ENCODE measurements at places on chromosomes 3 and 15.

GRCh38 chr3:187685948-187686347 is 15.8 kb upstream of the SST start:
- no peak for DNase-seq

- DNase-seq = no peak
Measured at GRCh38 chr3:16174389-16174788, at the start of gene GALNT15. GALNT15 (plus strand) TSS chr3:16174680; CDS start chr3:16175152, 472 bp downstream.

DNA sequence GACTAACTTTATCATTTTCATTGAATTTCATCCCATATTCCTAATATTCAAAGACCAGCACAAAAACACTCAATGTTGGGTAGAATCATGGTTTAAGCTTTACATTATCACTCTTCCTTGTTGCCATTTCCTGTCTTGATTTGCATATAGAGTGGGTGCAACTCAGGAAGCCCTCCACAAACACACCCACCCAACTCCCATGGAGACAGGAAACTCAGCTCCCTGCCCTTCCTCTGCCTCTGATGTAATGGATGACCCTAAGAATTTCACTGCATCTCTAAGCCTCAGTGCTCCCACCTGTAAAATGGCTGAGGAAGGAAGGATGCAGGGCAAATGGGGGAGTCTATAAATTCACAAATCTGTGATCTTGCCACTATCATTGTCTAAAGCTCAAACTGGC is 98.1 kb upstream of the BFSP2 start:
- DNase-seq = no peak

DNA sequence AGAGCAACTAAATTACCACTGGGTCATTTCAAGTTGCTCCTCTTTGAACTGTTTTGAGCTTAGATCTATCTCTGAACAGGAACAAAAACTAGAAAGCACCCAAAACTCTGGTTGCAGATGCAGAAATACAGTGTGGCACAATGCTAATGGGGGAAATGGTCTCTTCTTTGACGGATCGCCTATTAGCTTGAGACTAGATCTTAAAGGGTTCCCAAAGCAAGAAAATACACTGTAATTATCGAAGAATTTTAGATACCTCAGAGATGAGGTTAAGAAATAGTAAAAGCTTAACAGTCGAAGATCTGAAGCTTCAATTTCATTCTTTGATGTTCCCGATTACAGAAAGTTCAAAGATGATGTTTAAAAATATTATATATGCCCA is 818 bp downstream of the PPP1R2 start:
- no peak for DNase-seq

- DNase-seq = no peak
Measured at GRCh38 chr3:963255-963654, 129.6 kb upstream of the CNTN6 start.

GRCh38 chr3:190024912-190025311 is 95.8 kb downstream of the P3H2 start:
- DNase-seq = no peak

DNA sequence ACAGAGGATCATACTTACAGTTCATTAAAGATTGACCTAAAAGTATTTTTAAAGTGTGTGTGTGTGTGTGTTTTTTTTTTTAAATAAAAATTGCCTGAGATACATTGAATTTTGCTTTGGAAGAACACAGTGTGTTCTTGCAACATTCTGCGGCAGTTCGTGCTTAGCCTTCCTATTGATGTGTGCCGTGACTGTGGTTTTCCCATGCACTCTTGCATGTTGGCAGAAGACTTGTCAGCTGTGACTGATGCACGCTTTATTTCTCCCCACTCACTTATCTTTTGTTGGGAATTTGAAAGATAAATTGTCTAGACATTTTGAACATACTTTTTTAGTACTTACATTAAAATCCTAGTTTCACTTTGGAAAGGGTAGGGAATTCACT is 136.3 kb upstream of the LRRFIP2 start:
- DNase-seq = no peak

GRCh38 chr3:17632401-17633100 is 109.9 kb downstream of the TBC1D5 start:
- no peak for DNase-seq

DNA sequence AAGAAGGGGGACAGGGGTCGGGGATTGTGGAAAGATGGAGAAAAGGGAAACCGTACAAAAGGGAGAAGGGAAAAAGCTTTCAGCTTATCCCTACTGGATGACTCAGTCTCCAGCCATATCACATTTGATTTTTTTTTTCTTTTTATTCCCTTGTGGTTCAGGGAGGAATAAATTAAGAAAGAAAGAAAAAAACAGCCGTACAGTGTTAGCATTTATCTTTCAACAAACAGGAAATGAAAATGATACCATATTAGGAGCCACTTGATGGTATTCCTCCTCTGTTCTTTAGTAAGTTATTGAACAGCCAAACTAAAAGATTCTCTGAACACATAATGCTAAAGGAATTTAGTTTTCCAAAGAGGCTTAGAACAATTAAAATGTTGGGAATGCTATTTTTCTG is 594.4 kb downstream of the FOXP1 start:
- no peak for DNase-seq

DNA sequence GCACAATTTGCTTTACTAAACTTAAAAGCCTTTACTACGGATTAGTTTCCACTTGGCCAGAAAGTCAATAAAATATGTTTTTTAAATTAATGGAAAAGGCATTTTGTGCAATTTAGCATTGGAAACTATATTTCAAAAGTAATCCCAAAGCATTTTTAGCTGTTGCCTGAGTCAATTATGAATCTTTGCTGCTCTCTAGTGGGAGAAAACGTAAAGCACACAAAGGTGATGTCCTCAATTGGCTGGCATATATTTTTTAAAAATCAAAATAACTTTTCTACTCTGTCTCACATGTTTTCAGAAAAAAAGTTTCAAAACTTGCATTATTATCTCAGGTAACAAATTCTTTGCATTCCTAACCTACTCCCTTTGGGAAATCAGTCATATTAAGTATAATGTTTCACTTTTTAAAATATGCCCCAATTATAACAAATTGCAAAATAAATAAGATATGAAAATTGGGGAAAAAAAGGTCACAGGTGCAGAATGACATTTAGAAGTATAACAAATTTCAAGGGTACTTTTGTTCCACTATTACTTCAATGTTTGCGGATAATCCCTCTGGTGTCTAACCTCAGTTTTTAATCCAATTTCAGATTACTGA is 47.2 kb upstream of the TEX55 start:
- peak; percentile 10 for DNase-seq

- peak; percentile 10 for DNase-seq
Measured at GRCh38 chr15:69718916-69719315, 266.3 kb downstream of the RPLP1 start.

DNA sequence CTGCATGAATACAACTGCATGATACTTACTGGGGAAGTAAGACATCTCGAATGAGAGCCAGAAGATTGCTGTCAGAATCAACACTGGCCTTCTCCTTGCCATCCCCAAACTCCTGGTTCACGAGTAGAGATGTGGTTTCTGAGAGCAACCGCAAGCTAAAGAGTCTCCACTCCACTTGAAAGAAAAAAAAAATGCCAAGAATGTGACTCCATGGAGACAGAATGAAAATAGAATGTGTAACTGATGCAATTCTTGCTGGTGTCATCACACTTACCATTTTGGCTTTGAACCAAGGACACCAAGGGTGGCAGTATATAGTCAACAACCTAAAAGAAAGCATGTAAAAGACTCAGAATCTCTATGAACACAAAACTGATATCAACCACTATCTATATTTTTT is 280.4 kb downstream of the ULK4 start:
- no peak for DNase-seq

- no peak for DNase-seq
Measured at GRCh38 chr15:35439291-35439690, 106.7 kb downstream of the DPH6 start.

- DNase-seq = peak; percentile 48
Measured at GRCh38 chr15:62847900-62848489, 194.6 kb upstream of the TPM1 start.

DNA sequence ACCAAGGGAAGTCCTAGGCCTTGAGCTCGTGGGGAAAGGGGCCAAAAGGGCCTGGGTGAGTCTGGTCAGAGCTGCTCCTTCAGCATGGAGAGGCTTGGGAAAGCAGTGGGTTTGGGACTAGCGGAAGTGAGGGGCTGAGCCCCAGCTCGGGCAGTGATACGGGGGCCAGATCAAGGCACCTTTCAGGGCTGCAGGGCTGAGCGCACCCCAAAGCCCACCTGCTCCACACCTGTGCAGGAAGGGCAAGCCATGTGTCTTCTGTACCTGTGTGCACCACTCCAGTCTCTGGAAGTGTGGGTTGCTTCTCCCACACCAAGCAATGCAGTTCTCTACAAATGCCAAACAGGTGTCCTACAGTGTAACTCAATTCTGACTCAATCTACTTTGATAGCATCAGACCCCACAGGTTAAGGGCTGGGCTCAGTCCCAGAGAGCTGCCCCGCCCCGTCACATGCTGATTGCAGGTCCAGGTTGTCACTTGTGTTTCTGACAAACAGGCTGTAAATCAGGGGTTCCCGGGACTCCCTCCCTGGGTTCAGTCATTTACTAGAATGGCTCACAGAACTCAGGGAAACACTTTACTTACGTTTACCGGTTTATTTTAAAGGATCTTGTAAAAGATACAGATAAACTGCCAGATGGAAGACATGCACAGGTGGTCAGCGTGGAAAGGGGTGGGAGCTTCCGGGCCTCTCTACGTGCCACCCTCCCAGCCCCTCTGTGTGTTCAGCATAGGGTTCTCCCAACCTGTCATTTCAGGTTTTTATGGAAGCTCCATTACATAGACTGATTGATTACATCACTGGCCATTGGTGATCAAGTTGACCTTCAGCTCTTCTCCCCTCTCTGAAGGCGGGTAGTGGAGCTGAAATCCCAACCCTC is 28.8 kb upstream of the KLF13 start:
- no peak for DNase-seq

DNA sequence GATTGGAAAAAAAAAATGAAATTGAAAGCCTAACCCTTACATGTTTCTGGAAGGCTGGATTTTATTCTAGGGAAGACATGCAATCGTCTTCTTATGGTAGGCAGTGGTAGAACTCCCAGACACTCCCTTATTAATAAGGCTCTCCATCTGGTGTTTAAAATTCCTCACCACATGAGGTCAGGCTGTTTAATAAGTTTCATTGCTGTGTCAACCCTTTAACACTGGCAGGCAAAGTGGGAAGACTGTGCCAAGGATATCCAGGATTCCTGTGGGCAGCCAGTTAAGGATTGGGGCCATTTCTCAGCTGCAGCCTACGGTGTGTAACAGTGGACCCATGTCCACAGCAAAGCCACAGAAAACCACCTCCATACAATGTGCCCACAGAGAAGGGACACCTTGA is 225.5 kb upstream of the CHRM5 start:
- no peak for DNase-seq

- DNase-seq = no peak
Measured at GRCh38 chr3:136255672-136256406, 5.7 kb downstream of the PCCB start.

DNA sequence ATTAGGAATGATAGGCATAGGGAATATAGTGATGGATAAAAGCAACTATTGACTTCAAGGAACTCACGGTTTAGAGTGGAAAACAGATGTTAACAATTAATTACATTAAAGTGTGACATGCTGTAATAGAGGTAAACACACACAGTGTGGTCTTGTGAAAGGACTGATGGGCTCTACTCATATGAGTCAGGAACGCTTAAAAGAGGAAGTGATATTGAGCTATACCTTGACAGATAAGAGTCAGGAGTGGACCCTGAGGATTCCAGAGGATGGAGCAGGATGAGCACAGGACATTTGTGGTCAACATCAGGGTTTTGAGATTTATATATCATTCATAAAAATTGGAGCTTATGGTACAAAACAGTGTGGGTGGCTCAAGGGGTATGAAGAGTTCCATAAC is 11.0 kb downstream of the EXOG start:
- no peak for DNase-seq

- DNase-seq = no peak
Measured at GRCh38 chr15:25345943-25346342, 92.9 kb downstream of the UBE3A start.

GRCh38 chr3:33439546-33440327 is 468 bp downstream of the UBP1 start:
- DNase-seq = no peak

- no peak for DNase-seq
Measured at GRCh38 chr3:39140341-39140971, 12.9 kb downstream of the CSRNP1 start.

- DNase-seq = no peak
Measured at GRCh38 chr3:33716227-33716626, 1.8 kb downstream of the CLASP2 start.

- no peak for DNase-seq
Measured at GRCh38 chr3:142029052-142029642, 120.2 kb downstream of the TFDP2 start.

DNA sequence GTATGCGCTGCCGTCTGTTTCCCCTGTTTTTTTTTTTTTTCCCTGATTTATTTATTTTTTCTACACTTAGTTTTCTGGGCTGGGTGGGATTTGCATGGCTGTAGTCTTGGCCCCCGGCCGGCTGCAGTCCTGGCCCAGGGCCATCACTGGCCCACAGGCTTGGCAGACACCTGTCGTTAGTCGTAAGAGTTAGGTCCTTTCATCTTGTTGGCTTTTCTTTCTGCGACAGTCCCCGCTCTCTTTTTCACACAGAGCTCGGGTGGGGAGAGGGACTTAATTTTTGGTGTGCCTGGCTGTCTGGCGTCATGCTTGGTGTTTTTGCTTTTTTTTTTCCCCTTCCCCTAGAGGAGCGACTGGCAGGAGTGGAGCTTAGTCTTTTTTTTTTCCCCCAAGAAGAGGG is 183.4 kb downstream of the KLF13 start:
- DNase-seq = no peak

DNA sequence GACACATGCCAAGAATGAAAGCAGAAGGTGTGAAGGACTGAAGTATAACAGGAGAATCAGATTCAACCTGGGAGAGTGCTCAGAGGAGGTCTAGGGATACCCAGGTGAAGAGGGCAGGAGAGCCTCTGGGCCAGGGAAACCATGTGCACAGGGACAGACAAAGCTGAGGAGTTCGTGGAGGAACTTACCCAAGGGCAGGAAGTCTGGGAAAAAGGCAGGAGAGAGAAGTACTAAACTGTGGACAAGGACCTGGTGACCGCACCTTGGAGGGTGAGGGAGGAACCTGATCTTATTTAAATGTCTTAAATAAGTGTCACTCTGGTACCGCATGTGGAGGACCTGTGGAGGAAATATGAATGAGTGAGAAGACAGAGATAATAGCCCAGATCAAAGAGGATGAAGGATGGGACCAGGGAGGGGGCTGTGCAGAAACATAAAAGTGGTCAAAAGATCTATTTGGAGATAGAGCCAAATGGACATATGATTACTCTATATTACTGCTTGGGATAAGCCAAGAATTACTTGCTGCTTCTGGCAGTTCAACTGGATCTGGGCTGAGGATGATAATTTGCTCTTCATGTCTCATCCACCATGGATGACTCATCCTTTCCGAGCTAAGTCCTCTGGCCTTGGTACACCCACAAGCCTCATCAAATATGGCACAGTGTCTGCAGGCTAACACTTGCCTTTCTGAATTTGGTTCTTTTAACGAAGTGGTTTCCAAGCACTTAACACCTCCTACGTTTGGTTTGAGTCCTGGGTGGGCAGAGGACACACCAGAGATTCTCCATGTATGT is 116.9 kb upstream of the NMNAT3 start:
- no peak for DNase-seq
